ENCODE measurements at places on chromosomes 1 and 21.

- no peak for DNase-seq
These were observed 16.5 kb downstream of the SLC2A7 start for GRCh38 chr1:9009438-9010370.

DNA sequence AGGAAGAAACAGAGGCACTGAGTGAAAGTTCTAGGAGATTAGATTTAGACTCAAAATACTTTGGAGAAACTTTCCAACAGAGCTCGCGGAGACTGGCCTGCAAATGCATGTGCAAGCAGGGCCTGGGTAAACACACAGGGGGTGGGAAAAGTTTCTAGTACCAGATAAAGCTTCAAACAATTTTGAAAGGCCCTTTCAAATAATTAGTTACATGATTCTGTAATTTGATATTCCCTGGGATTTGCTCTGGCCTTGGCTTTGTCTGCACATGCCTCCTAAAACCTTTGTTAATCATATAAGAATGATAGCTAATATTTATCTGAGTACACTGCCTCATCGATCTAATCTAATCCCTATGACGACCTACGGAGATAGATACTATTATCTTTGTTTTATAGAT, 31.3 kb downstream of the VTCN1 start:
- no peak for DNase-seq

DNA sequence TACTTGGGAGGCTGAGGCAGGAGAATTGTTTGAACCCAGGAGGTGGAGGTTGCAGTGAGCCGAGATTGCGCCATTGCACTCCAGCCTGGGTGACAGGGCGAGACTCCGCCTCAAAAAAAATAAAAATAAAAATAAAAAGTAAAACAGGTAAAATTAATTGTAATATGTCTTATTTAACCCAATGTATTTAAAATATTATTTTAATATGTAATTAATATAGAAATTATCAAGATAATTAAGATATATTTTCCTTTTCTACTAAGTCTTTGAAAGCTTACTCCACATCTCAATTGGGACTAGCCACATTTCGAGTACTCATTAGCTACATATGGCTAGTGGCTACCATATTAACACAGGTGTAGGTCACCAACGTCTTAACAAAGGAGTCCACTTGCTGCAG, 61.6 kb upstream of the IPO9 start:
- DNase-seq: no peak

GRCh38 chr1:91700332-91700731, 185.6 kb downstream of the TGFBR3 start:
- DNase-seq: no peak

DNA sequence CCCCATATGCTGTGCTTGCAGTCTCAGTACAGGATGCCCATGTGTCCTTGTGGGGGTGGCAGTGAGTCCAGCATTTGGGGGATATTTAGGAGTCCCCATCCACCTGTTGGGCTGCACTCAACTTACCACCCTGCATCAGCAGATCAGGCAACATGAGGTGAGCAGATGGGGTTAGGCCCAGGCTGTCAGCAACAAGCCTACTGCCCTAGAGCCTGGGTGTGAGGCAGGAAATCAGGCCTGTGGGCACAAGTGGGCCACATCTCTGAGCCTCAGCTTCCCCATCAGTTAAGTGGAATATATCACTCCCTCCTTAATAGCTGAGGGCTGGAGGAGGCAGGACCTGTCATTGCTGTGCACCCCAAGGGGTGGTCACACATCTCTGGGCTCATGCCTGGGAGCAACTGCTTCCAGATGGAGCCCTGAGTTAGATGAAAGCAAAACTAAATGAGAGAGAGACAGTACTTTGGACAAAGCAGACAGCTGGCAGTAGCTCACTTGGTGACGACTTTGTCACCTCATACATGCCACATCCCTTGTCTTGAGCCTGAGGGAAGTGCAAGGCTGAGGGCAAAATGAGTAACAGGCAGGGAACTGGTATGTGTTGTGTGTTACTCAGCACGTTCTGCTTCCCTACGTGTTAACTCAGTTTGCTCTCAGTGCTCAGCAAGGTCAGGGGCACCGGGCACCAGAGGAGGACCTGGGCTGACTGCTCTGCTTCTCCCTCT, 48.4 kb downstream of the TRIM11 start:
- no peak for DNase-seq

- no peak for DNase-seq
These were observed 31.2 kb upstream of the CNN3 start for GRCh38 chr1:94958081-94958480.

DNA sequence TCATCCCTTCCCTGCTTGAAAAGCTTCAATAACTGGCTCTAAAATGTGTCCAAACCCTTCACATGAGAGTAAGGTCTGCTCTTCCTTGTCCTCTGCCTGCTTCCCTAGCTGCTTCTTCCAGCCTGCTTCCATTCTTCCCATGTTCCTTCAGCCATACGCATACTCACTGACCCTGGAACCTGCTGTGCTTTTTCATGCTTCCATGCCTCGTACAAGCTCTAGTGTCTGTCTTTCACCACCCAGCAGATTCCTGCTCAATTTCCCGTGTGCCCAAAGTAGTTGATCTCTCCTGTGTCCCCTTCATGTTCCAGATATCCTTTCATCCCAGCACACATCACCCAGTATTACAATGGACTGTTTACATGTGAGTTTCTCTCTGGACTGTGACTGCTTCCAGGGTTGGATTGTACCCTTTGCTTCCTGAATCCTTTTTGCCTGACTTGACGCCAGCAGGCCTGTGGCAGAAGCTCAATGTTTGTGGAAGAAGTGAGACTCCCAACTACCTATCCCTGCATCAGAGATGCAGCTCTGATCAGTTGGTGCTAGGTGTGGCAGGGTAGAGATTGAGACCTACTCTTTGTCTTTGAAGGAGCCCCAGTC, 35.9 kb upstream of the RNF19B start:
- no peak for DNase-seq

DNA sequence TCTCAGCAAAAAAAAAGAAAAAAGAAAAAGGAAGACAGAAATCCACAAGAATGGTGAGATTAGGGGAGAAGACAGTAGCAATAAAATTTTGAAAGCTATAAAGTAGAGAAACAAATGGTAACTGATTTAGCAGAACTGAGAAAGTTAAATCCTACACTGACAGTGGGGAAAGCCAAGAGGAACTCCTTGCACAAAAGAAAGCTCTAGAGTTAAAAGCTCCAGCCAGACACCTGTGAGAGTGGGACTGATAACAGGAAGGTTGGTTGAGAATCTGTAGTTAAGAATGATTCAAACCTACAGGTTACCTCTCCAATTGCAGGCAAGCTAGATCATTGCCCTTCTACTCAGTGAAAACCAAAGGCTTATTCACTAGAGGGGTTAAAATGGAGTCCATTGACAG, 23.6 kb downstream of the FBXO28 start:
- no peak for DNase-seq

- no peak for DNase-seq
These were observed 43.2 kb upstream of the RUNX3 start for GRCh38 chr1:24973315-24973714.
